Right renal pelvis (tissue), 4 donors: ENCODE measurements at places on chromosomes 1 and 21.

DNA sequence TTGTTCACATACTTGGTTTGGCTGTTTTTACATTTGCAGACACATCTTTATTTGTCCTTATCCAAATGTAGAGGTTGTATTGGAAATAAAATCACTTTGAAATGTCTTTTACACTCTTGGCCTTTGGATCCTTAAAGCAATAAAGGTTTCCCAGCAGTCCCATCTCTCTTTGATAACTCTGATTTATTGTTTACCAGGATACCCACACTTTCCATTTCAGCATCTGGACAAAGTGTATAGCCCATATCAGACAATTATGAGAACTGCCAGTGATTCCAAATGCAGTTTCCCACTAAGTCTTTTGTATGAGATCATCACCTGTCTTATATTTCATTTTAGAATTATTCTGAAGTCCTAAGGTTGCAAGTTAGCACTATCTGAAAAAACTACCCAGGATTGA is 114.7 kb downstream of the NEK7 start:
- no peak for DNase-seq

DNA sequence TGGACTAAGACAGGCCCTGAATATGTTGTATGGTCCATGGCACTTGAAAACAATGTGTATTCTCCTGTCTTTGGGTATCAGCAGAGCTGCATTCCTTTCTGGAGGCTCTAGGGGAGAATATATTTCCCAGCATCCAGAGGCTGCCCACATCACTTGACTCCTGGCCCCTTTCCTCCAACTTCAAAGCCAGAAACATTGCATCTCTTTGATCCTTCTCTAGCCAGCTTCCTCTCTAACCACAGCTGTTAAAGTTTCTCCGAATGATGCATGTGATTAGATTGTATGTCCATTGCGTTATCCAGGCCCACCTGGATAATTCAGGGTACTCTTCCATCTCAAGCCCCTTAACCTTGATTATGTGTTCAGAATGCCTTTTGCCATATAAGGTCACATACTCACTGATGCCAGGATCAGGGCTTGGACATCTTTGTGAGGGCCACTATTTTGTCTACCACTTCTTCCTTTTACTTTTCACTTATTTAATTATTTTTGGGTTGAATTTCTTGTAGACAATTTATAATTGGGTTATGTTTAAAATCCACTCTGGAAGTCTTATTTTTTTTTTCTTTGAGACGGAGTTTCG is 5.3 kb downstream of the CHD1L start:
- DNase-seq, result no peak

GRCh38 chr1:25609921-25610320 is 6.7 kb upstream of the MAN1C1 start:
- no peak for DNase-seq

DNA sequence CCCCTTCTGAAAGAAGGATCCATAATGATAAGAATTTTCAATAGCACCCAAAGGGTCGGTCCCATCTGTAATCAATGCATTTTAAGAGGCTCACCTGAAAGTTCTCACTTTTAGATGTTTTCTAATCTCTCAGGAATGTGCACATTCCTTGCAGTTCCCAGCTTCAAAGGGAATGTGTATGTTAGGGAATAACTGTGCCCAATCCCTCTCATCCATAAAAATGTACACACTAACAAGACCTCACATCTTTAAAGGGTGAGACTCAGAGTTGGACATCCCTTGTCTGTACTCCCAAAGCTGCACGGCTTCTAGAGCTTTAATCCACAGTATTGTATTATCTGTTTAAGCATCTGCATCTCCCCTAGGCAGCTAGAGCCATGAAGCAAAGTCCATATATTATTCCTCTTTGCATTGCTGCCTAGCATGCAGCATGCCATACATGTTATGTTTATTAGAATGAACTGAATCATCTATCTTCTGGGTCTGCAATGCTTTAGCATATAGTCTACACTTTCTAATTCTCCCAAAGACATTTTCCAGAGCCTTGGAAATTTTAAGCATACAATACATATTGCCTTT is 9.3 kb upstream of the CCN1 start:
- no peak for DNase-seq

- no peak for DNase-seq
Measured at GRCh38 chr1:223751696-223752095, 39.4 kb downstream of the CAPN2 start.

DNA sequence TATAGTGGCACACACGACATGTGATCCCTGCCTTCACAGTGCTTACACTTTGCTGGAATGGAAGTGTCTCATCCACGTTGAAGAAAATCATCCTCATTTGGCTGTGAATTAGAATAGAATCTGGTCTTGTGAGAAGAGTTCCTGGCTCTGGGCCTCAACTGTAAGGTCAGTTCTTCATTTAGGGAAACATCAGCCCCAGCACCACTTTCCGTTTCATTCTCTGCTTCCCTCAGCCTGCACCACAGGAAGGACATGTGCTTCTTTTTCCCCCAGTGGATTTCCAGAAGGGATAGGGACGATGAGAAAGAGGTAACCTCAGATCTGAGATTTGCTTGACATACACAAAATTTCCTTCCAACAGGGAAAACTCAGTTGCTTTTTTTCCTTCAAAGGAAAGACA is 3.7 kb upstream of the ALX3 start:
- no peak for DNase-seq

GRCh38 chr1:224178894-224179293 is 4.1 kb upstream of the DEGS1 start:
- DNase-seq, result no peak

DNA sequence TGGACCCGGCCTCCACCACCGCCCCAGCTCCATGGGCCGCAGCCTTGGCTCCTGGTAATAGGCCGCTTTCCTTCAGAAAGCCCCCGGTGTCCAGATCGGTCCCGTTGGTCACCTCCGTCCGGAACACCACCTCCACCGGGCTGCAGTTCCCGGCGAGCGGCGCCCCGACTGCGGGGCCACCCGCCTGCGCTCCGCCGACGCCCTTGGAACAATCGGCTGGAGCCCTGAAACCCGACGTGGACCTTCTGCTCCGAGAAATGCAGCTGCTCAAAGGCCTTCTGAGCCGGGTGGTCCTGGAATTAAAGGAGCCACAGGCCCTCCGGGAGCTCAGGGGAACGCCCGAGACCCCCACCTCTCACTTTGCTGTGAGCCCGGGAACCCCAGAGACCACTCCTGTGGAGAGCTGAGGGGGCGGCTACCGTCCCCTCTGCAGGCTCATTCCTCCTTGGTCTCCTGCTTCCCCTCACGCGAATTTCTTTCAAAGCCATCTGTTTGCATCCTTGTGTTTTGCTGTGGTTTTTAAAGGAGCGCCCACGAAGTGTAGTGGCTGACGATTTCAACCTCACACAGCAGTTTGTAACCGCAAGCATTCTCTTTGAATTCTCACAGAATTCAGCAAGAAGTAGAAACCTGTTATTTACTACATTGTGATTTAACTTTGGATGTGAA is 6.0 kb downstream of the FCRLB start:
- DNase-seq, result no peak

GRCh38 chr1:202685641-202686040 is 24.6 kb downstream of the SYT2 start:
- no peak for DNase-seq

DNA sequence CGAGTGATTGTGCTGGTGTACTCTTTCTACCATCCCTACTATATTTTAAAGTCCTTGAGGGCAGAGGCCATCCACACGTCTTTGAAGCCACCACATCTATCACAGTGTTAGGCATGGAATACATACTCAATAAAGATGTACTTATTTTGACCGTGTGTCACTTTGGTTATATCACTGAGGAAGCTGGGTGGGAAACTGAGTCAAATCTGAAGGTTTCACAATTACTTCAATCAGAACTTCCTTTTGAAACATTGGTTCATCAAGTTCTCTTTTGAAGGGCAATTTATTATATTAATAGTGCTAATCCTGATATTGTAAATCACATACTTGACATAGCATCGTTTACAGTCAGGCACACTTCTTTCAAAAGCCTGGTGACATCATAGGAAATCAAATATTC is 53.3 kb upstream of the ATP1B1 start:
- no peak for DNase-seq

DNA sequence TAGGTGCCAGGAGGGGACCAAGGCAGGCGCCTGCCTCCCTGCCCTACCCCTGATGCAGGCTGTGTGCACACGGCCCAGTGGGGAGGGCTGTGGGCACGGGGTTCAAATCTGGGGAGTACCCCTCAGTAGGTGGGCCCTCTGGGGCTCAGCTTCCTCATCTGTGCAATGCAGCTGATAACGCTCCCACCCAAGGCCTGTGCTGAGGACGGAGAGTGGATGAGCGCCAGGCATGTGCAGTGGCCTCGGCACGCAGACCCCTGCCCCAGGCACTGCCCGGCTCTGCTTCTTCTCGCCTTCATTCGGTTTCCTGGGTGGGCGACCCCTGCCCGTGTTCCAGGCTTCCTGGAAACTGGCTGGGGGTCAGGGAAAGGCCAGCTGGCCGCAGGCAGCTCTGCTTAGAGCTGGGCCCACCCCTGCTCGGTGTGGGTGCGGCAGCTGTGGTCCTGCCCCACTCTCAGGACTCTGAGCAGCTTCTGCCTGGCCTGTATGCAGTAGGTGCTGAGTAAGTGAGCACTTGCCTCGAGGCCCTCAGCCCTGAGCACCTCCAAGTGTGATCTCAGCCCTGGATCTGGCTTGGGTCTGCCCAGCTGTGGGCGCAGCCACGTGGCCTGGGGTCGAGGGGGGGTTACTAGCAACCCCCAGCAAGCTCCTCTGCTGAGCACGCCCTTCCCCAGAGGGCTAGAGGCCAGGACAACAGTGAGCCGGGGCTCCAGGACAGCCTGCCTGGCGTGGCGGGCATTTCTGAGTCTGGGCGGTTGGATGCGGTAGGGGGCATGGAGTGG is 11.9 kb upstream of the TNFRSF14 start:
- DNase-seq, result no peak

- DNase-seq, result no peak
Measured at GRCh38 chr1:49225464-49225863, 448.8 kb upstream of the BEND5 start.

- no peak for DNase-seq
Measured at GRCh38 chr1:43509007-43509739, 21.5 kb upstream of the PTPRF start.

DNA sequence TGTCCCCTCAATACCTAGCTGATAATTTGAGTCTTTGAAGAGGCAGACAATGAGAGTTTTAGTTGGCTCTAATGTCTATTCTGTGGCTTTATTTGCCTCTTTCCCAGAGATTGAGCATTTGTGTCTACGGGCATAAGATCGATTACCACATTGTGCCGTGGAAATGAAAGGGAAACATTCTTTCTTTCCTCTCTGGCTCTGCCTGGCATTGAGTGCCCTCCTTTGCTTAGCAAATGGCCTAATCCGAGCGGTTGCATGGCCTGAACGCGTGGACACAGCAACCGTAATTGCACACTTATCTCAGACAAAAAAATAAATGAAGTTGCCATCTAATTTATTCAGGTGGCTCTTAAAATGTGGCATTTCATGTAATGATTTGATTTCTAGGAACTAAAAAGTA is 247.9 kb downstream of the ADGRL2 start:
- no peak for DNase-seq

DNA sequence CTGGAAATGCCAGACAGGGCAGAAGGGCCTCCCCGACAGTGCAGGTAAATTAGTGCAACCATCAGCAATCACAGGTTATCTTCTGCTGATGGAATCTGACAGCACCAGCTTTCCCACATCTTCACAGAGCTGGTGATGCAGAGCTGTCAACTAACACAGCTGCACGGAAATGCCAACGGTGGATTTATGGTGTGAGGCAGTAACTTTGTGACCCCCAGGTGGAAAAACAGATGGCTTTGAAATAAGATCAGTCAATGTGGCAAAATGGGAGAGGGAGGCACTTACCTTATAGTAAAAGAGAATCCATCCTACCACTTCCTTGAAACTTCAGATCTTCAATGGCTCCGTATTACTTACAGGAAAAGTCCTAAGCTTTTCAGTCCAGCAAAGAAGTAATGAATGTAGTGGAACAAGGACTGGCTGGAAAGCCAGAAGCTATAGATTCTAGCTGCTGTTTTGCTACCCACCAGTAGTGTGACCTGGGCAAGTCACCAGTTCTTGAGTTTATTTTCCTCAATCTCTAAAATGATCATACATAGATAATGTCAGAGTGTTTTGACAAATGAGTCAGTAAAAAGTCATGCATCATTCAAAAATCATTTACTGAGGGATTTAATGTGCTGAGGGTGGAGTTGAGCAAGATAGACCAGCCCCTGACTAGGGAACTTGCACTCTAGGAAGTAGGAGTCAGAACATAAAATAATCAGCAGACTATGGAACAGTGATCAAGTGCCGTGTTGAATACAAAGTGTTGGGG is 245.7 kb upstream of the JUN start:
- DNase-seq, result peak; percentile 70

DNA sequence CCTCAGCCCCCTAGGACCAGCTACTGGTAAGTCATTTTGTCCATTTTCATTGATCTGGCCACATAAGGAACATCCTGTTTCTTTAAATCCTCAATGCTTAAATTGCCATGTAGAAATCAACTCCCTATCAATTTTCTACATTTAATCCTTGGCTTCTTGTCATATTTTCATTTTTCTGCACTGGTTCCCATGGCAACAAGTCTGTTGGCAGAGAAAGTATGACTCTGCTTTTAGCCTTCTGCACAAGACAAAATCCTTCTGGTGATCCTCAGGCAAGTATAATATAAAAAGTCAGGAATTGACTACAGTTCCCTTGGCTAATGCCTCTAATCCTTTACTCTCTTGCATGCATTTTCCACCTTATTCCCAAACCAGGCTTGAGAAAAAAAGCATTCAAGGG is 65.0 kb downstream of the LRRC40 start:
- DNase-seq, result no peak

DNA sequence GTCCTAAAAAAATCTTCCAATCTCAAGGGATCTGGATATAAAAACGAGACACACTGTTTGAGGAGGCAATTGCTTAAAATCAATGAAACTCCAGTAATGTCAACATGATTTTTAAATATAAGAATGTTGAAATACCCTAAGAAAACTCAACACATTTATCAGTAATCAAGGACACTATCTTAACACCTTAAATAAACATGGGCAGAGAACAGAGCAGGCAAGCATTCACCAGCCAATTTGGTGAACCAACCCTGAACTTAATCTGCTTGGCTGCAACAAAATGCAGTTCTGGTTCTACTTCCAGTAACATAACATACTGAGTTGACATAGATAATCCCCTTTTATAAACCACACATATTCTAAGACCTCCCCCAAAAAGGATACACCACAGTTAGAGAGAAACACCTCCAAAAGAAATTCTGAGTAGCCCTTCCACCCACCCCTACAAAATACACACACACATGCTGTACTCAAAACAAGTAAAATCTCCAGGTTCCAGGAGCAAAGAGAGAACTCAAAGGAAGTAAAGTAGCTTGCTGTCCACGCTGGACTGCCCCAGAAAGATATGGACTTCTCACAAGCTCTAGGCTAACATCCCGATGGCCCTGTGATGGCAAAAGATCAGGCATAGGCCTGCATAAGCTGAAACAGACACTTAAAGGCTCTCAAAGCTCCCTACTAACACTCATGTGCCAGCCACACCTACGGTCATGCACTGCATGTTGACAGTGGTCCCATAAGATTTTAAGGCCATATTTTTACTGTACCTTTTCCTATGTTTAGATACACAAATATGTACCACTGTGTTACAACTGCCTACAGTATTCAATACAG is 30.5 kb downstream of the TP53BP2 start:
- no peak for DNase-seq

GRCh38 chr1:78894811-78895210 is 111.7 kb downstream of the ADGRL4 start:
- no peak for DNase-seq
